Activated T-cell treated with anti-CD3 and anti-CD28 coated beads, Interleukin-2, amount 50 U/mL, for 72 hours (primary cell): ENCODE measurements at places on chromosomes 2 and 18. TPM values are rescaled to one million over a fixed set of nuclear protein-coding genes. Genes with fewer than 3 reads are reported as not detected.

- H3K27me3 ChIP-seq, result peaks cover 2% of the 10 kb centered on the region
- no peak for DNase-seq
- no peak overlapping the region for H3K27ac ChIP-seq
- H3K4me1 ChIP-seq, result no peaks in the 10 kb centered on the region
Measured at GRCh38 chr18:58015065-58015780, 28.8 kb upstream of the NEDD4L start.

- no peaks in the 10 kb centered on the region for H3K4me1 ChIP-seq
- peaks cover 5% of the 10 kb centered on the region for H3K27me3 ChIP-seq
- DNase-seq, result no peak
- no peak overlapping the region for H3K4me3 ChIP-seq
- H3K27ac ChIP-seq, result no peak overlapping the region
Measured at GRCh38 chr18:32674491-32674890, 98.3 kb downstream of the KLHL14 start.

GRCh38 chr2:238160206-238161129, 1.7 kb downstream of the ERFE start:
- DNase-seq, result peak; percentile 55
- no peak overlapping the region for H3K27ac ChIP-seq
- no peaks in the 10 kb centered on the region for H3K36me3 ChIP-seq
- H3K27me3 ChIP-seq, result peaks cover 24% of the 10 kb centered on the region
- peaks cover 15% of the 10 kb centered on the region for H3K4me1 ChIP-seq

- peak overlapping the region; percentile 10 for H3K27ac ChIP-seq
- DNase-seq, result no peak
- peaks cover 19% of the 10 kb centered on the region for H3K36me3 ChIP-seq
Measured at GRCh38 chr2:177234267-177234666, 21.7 kb downstream of the HNRNPA3 start.

Gene CAPN14
- 0.60 TPM for total RNA-seq
